ENCODE measurements at places on chromosomes 7 and 10.

GRCh38 chr7:6623589-6624245, 8.3 kb downstream of the ZNF853 start:
- no peak for DNase-seq

DNA sequence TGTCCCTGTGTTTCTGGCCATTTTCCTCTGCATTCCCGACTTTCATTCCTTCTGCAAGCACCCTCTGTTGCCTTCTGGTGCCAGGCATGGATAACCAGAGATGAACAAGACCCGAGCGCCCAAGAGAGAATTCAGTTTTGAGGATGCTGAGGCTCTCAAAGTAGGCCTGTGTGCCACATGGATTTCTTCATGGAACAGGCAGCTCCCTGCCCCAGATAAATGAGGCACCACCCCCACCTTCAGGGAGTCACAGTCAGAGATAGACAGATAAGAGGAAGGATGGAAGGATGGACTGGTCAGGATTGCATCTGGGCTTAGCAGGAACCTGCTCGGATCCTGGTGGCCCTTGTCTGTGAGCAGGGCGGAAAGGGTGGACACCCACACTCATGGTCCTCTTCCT, 49.4 kb downstream of the ADCYAP1R1 start:
- no peak for DNase-seq

DNA sequence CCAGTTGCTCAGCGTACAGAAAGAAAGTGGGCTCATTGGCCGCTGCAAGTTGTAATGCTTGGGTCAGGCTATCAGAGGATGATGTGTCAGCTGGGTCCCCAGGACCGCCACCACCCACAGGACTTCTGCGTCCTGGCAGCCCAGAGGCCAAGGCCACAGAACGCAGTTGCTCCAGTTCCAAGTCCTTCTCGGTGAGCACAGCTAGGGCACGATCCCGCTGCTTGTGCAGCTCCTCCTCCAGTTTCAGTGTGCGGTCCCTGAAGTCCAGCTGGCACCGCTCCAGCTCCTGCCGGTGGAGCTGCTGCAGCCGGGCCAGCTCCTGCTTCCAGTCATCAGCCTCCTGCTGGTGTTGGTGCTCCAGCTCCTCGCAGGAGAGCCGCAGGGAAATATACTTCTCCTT, 3.0 kb downstream of the GCC1 start:
- DNase-seq = peak; percentile 70

DNA sequence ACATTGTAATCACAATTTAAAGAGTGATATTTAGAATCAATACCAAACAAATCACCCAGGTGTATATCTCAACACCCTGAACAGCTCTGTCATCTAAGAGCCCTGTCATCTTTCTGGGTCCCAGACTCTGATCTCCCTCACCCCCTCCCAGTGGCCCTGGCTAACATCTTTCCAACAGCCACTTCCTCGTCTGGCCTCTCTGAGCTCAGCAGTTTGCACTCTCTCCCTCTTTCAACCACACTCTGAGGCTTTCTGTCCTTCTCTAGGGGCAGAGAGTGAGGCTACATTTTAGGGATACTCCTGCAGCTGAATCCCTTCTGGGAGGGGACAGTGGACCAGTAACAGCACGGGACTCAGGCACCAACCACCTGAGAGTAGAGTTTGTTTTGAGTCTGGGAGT, 17.1 kb upstream of the PRRT4 start:
- DNase-seq = no peak

- DNase-seq = no peak
Observed at GRCh38 chr10:112653851-112654250, 206.8 kb downstream of the VTI1A start.

- no peak for DNase-seq
Observed at GRCh38 chr7:138872576-138872975, 74.6 kb upstream of the ATP6V0A4 start.

- DNase-seq = no peak
Observed at GRCh38 chr10:70348228-70348850, 34.1 kb downstream of the LRRC20 start.

- DNase-seq = no peak
Observed at GRCh38 chr7:131068604-131069021, 259.1 kb upstream of the MKLN1 start.

GRCh38 chr7:131618391-131618790, 62.0 kb upstream of the PODXL start:
- no peak for DNase-seq

GRCh38 chr7:121557034-121557892, 161.2 kb upstream of the FAM3C start:
- no peak for DNase-seq

DNA sequence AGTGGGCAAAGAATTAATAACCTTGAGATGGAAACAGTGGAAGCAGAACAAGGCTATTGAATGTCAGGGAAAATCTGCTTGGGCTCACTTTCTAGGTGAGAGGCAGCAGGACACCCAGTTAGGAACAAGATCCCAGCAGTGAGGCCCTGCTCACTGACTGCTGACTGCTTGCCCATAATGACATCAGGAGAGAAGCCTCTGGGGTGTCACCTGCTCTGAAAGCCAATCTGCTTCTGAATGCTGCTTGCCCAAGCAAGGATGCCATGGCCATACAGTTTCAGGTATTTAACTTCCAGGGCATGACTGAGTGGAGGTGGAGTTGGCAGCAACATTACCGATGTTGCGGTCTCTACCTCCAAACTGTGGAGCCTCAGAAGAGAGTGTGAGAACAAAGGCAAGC, 11.7 kb upstream of the WAPL start:
- no peak for DNase-seq

GRCh38 chr7:73738220-73738611, 386 bp downstream of the ABHD11 start:
- no peak for DNase-seq

DNA sequence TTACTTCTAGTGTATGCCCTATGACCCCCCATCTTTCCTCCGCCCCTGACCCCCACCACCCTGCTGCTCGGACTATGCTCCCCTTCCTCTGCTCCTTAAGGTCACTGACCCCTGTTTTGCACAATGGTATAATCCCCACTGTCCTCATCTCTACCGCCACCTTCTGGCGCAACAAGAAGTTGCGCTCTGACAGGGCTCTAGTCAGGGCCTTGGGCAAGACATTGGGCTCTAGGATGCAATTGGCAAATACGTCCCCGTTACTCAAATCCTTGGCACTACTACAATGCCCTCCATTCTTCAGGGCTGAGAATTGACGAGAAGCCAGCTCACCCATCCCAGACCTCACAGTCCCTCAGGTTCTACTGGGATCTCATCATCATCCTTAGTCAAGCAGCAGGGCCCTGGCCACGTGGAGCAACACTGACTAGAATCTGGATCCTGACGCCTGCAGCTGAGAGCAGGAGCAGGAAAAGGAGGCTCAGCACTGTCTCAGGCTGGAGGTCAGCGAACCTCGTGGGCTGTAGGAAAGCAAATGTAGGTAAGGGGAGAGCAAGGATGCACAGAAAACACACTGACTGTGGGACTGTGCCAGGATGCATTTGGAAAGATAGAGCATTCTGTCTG, 10.6 kb downstream of the LRIT2 start:
- DNase-seq = peak; percentile 24

GRCh38 chr7:151167197-151167961, at the start of gene GBX1:
GBX1 (minus strand) TSS chr7:151167694; CDS start chr7:151167548, 146 bp downstream.
- DNase-seq = no peak

- no peak for DNase-seq
Observed at GRCh38 chr10:102682416-102682815, 31.8 kb downstream of the ARL3 start.

DNA sequence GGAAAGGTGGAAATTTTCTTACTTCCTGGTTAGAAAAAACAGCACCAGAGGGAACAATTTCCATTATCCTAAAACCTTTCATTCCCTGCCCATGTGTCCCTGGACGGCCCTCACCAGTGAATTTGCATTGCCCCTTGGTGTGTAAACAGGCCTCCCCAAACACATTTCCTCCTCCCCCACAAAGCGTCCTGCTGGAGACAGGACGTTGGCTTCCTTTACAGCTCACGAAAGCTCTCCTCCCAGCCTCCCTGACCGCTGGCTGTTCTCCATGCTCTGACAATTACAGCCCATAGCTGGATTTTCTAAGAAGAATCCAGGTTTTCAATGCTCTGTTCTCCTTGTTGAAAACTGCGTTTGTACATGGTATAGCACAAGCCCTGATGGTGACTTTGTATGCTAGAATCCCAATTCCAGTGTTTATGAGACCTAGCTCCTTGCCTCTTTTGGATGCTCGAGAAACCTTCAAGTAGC, 724.2 kb upstream of the CELF2 start:
- no peak for DNase-seq

- DNase-seq = no peak
Observed at GRCh38 chr7:159007364-159007995, 137.2 kb downstream of the VIPR2 start.

- DNase-seq = no peak
Observed at GRCh38 chr10:91197127-91197526, 23.3 kb upstream of the PCGF5 start.

DNA sequence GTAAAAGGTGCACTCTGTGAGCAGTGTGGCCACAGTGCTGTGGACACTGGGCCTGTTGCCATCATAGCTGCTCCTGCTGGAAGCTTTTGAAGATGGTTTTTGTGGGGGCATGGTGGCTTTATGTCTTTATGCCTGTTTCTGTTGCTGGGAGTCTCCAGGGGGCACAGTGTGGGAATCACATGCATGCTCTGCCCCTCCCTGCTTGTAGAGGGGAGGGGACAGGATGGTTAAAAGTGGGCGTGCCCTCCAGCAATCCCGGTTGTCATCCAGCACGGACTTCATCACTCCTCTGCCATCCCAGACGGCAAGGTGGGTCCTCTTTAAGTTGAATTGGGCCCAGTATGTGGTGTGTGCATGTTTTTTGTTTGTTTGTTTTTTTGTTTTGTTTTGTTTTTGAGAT, 20.2 kb downstream of the OGDH start:
- no peak for DNase-seq

GRCh38 chr10:48801001-48801421, 116.3 kb downstream of the WDFY4 start:
- no peak for DNase-seq

DNA sequence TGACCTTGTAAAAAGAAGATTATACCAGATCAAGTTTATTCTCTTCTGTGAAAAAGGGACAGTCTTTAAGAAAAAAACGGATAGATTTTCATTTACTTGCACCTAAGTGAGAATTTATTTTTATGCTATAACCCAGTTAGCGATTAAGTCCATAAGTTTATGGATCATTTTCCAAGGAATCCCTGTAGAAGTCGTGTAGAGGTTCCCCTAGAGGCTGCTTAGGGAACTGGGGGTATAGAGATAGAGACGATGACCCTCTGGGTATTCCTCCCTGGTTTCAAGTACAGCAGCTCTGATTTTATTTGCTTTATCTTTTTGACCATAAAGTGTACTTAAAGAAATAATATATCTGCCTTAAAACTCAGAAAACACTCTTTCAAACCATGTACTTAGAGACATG, 648.4 kb upstream of the LRRTM3 start:
- DNase-seq = no peak

GRCh38 chr10:132120734-132121510, 55.2 kb downstream of the JAKMIP3 start:
- no peak for DNase-seq

GRCh38 chr7:84913731-84914130, 273.1 kb downstream of the SEMA3D start:
- DNase-seq = no peak

DNA sequence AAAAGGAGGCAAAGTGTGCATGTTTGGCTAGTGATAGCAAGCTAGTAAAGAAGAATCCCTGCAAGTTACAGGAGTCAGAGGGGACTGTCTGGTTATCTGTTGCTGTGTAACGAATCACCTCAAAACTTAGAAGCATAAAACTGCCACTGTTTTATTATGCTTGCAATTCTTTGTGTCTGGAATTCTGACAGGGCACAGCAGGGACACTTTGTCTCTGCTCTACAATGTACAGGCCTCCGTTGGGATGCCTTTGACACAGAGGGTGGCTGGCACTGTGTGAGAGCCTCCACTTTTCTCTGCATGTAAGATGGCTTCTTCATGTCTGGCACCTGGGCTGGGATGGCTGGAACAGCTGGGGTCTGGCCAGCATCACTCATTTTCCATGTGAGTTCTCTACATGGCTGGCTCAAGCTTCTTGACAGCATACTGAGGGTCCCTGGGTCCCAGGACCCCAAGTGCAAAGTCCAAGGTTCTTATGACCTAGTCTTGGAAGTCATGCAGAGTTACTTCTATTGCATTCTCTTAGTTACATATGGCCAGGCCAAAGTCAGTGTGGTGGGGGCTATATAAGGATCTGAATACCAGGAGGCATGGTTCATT, 276.9 kb downstream of the RPS24 start:
- DNase-seq = no peak

Data from HepG2 (cell line).